ENCODE measurements at places on chromosomes 2 and 18. TPM values are rescaled to one million over a fixed set of nuclear protein-coding genes. Genes with fewer than 3 reads are reported as not detected.
A peak's percentile ranks its signal among the peaks of the same experiment; 100 is the strongest.

DNA sequence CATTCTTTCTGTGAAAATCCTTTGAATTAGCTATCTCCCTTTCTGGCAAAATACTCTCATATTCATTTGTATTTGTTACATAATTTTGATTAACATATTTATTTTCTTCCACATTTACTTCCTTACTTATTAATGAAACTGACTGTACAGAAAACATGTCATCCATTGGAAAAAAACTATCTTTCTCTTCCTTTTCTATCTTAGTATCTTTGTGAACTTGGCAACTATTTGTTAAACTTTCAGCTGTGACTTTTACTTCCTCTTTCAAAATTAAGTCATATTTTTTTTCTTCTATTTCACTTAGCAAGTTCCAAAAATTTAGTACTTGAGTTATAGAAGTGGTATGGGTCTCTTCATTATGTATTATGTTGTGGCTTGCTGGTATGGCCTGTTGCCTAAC is 2.6 kb downstream of the RAD51AP2 start:
- peaks cover 4% of the 10 kb centered on the region for H3K27me3 ChIP-seq
- no peaks in the 10 kb centered on the region for H3K4me1 ChIP-seq
- DNase-seq: no peak
- H3K27ac ChIP-seq: no peak overlapping the region
- no peaks in the 10 kb centered on the region for H3K36me3 ChIP-seq

Gene MAB21L4
- not detected for total RNA-seq

- no peaks in the 10 kb centered on the region for H3K4me1 ChIP-seq
- H3K27ac ChIP-seq: no peak overlapping the region
- no peak for DNase-seq
- H3K27me3 ChIP-seq: no peaks in the 10 kb centered on the region
- H3K36me3 ChIP-seq: no peaks in the 10 kb centered on the region
These were observed 141.4 kb downstream of the MBP start for GRCh38 chr18:76991021-76991688.

Gene MGAT4A
- 76.7 TPM for total RNA-seq

GRCh38 chr2:101566632-101567228 is 91.8 kb upstream of the RFX8 start:
- peaks cover 19% of the 10 kb centered on the region for H3K4me1 ChIP-seq
- H3K27me3 ChIP-seq: no peaks in the 10 kb centered on the region
- H3K27ac ChIP-seq: no peak overlapping the region
- H3K36me3 ChIP-seq: no peaks in the 10 kb centered on the region
- no peak for DNase-seq

DNA sequence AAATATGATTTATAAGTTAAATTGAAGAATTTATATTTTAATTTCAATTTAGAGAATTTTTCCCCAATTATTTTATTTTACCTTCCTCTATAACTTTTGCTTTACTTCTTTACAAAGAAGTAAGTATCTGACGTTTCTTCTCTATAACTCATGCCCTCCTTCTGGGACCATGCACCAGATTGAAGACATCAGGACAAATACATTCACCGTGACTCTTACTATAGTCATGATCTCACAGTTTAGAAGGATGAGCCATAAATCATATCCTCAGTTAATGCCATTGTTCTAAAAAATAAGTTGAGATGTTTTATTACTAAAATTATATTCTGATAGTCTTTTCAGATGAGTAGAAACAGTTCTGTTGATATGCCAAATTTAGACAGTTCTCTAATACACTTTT is 279.3 kb downstream of the TMX3 start:
- peaks cover 3% of the 10 kb centered on the region for H3K27me3 ChIP-seq
- H3K4me1 ChIP-seq: peaks cover 5% of the 10 kb centered on the region
- H3K4me3 ChIP-seq: no peak overlapping the region
- H3K36me3 ChIP-seq: no peaks in the 10 kb centered on the region

DNA sequence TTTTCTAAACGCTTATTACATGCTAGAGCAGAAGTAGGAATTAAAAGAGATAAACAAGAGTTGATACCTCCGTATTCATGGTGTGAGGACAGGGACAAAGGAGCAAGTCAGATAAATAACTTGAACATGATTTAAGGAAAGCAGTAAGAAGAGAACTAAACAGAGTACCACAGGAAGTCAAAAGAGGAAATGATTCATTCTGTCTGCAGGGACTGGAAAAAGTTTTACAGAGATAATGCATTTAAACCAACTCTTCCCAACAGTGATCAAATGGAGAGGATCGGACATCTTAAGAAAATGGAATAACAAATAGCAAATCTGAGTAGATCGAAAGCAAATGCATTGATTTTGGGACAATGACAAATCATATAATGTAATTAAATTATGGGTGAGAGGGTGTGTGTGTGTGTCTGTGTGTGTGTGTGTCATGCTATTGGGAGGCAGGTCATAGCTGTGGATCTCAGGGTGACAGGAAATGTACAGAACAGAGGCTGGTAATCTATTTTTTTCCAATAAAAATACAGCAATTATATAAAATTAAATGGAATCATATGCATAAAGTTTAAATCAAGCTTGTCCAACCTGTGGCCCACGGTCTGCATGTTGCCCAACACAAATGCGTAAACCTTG is 113.4 kb downstream of the MC4R start:
- H3K27me3 ChIP-seq: no peaks in the 10 kb centered on the region
- H3K27ac ChIP-seq: no peak overlapping the region
- no peak for DNase-seq
- no peaks in the 10 kb centered on the region for H3K36me3 ChIP-seq
- no peaks in the 10 kb centered on the region for H3K4me1 ChIP-seq

GRCh38 chr2:204772546-204772945 is 227.3 kb downstream of the PARD3B start:
- no peak overlapping the region for H3K4me3 ChIP-seq
- H3K36me3 ChIP-seq: no peaks in the 10 kb centered on the region
- DNase-seq: no peak
- no peak overlapping the region for H3K27ac ChIP-seq

Gene CPO
- not detected for total RNA-seq

DNA sequence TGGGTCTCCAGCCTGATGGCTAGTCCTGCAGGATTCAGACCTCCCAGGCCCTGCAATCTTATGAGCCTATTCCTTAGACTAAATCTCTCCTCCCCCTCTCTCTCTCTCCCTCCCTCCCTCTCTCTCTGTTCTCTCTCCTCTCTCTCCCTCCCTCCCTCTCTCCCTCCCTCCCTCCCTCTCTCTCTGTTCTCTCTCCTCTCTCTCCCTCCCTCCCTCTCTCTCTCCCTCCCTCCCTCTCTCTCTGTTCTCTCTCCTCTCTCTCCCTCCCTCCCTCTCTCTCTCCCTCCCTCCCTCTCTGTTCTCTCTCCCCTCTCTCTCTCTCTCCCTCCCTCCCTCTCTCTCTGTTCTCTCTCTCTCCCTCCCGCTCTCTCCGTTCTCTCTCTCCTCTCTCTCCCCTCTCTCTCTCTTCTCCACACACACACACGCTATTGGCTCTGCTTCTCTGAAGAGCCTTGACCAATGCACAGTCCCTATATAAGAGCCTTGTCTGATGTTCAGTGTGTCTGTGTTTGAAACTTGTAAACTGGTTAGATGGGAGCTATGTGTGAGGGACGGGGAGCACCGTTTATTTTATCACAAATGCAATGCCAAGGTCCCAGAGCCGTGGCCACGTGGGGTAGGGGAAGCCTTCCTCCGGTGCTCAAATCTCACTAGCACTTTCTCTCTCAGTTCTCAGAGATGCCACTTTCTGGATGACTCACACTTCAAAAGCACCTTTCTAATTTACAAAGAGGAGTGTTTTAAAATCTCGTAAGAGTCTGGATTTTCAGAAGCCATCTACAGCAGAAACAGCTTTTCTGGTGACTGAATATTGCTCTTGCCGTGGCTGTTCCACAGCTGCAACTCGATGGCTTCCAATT is 9.4 kb upstream of the PRLH start:
- H3K4me1 ChIP-seq: peaks cover 13% of the 10 kb centered on the region
- H3K27ac ChIP-seq: peak overlapping the region; percentile 60
- DNase-seq: peak; percentile 76
- no peak overlapping the region for H3K4me3 ChIP-seq
- H3K27me3 ChIP-seq: peaks cover 18% of the 10 kb centered on the region
- H3K36me3 ChIP-seq: peaks cover 6% of the 10 kb centered on the region

DNA sequence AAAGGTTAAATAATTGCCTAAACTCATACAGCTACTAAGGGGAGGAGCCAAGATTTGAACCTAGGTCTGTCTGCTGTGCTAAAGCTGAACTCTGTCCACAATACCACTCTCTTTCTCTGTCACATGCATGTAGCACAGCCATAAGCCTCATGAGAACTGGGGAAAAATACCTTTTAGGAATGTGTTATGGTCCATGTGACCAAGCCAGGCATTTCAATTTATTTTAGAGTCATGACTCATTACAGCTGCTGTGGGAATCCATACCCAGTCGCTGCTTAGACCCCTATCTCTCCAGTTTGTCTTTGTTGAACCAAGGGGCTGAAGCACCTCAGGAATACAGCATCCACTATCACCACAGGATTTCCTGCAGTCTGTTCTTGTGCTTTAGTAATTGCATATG is 200.0 kb upstream of the SIX3 start:
- H3K4me1 ChIP-seq: no peaks in the 10 kb centered on the region
- H3K4me3 ChIP-seq: no peak overlapping the region
- H3K36me3 ChIP-seq: peaks cover 12% of the 10 kb centered on the region

- H3K27ac ChIP-seq: no peak overlapping the region
- H3K4me1 ChIP-seq: no peaks in the 10 kb centered on the region
- no peak overlapping the region for H3K4me3 ChIP-seq
- no peaks in the 10 kb centered on the region for H3K27me3 ChIP-seq
- DNase-seq: no peak
These were observed 316.3 kb upstream of the LRRTM4 start for GRCh38 chr2:77838441-77838840.

Gene SCYGR7
- total RNA-seq: not detected

DNA sequence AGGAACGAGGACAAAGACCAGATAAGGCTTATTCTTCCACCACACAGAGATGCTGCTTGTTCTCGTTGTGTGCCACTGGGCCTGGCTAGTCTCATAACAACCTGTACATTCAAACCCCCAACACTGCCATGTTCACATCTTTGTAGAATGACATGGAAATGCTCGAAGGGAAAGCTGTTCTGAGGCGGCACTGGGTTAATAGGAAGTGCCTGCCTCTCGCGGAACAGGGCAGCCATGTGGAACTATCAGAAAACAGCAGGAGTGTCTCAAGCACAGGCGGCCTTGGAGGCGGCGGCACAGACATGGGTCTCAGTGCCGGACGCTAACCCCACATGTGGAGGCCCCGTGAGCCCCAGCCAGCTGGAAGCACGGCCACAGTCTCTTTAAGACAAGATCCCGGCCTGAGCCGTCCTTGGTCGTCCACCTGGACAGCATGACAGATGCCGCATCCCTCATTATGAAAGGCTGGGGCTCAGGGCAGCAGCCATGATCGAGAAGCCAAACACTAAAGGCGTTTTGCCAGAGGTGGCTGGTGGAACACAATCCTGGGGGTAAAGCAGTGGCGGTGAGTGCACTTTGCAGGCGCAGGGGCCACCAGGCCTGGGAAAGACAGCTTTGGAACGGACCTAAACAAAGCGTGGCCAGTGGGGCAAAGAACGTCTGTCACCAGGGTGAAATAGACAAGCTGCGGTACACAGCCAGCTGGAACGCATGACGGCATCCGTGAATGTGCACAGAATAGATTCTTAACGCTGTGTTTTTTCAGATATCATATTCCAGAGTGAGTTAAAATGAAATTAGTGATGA is 161.0 kb downstream of the HDAC4 start:
- H3K4me1 ChIP-seq: peaks cover 34% of the 10 kb centered on the region
- H3K4me3 ChIP-seq: no peak overlapping the region
- H3K27ac ChIP-seq: no peak overlapping the region

Gene IL1RL1
- total RNA-seq: 1.3 TPM

DNA sequence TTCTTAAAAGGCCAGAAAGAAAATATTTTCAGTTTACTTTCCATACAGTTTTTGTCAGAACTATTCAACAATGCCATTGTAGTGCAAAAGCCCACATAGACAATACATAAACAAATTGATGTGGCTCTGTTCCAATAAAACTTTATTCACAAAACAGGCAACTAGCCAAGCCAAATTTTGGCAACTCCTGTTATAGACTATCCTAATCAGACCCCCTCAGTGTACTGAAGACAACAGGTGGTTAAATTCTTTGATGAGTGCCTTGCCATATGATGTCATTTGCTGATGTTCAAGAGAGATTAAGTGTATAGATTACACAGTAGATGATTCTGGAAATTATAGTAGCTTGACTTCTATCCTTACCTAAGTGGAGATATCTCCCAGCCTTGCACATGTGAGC is 83.4 kb downstream of the FANCL start:
- no peak overlapping the region for H3K4me3 ChIP-seq
- H3K27ac ChIP-seq: no peak overlapping the region
- no peaks in the 10 kb centered on the region for H3K27me3 ChIP-seq
- DNase-seq: no peak
- H3K36me3 ChIP-seq: peaks cover 63% of the 10 kb centered on the region
- H3K4me1 ChIP-seq: no peaks in the 10 kb centered on the region

GRCh38 chr2:141906678-141907077 is 224.1 kb downstream of the LRP1B start:
- H3K4me3 ChIP-seq: no peak overlapping the region
- DNase-seq: no peak
- no peaks in the 10 kb centered on the region for H3K4me1 ChIP-seq
- H3K27ac ChIP-seq: no peak overlapping the region
- H3K27me3 ChIP-seq: no peaks in the 10 kb centered on the region

Gene IL1F10
- total RNA-seq: not detected

DNA sequence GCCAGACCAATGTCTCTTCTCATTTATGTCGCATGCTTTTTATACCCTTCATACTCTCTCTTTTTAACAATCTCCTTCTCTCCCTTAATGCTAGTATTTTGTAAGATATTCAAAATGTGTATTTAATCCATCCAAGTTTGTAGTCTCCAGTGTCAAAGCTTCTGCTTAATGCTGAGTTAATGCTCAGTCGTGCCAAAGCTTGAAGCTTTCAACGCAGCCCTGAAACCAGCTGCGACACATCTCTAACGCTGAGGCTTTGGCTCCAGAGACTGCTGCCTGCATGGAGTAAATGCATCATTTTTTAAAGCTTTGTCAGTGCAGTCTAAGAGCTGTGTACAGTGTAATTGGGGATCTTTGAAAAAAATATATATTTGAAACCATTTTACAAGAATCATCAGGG is 2108.8 kb upstream of the PIK3C3 start:
- no peaks in the 10 kb centered on the region for H3K36me3 ChIP-seq
- H3K27ac ChIP-seq: no peak overlapping the region
- no peaks in the 10 kb centered on the region for H3K4me1 ChIP-seq
- DNase-seq: no peak

Gene KIF5C
- 30.8 TPM for total RNA-seq

Gene KANSL3
- 39.4 TPM for total RNA-seq
